Dermis microvascular lymphatic vessel endothelial cell (primary cell): ENCODE measurements at places on chromosomes 6 and 20. TPM values are rescaled to one million over a fixed set of nuclear protein-coding genes. Genes with fewer than 3 reads are reported as not detected.
A peak's percentile ranks its signal among the peaks of the same experiment; 100 is the strongest.

- no peak for DNase-seq
These were observed 12.8 kb downstream of the RBCK1 start for GRCh38 chr20:420721-421574.

The CYP24A1 gene
- total RNA-seq = not detected in 2 replicates

- no peak for DNase-seq
These were observed 215.6 kb upstream of the HEY2 start for GRCh38 chr6:125533710-125534397.

DNA sequence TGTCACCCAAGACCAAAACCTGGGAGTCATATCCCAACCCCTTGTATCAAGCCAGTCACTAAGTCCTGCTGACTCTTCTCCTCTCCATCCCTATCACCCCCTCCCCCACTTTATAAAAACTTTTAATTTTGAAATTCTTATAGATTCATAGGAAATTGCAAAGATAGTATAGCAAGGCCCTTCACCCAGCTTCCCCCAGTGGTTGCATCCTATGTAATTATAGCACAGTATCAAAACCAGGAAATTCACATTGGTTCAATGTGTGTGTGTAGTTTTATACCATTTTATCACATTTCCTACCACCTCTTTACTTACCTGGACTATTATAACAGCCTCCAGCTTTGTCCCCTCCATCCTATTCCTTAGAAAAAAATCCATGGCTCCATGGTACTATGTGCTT is 4.1 kb downstream of the PPT2 start:
- DNase-seq = no peak

DNA sequence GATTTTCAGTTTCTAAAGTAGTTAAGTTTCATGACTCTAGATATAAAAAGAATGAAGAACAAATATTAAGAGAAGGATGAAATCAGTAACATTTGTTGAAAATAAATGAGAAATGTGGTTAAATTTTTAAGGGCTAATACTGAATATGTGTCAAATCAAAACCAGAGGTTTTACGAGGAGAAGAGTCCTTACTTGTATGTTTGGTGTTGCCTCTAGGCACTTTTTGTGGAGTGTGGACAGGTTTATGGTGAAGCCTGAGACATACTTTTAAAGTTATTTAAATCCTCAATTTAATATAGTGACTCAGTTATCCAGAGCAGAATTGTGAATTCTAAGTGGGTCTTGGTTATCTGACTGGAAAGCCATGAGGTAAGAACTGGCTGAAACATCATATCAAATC is 68.7 kb downstream of the COL19A1 start:
- DNase-seq = no peak

- no peak for DNase-seq
These were observed 45.3 kb upstream of the DACT2 start for GRCh38 chr6:168364793-168365421.

DNA sequence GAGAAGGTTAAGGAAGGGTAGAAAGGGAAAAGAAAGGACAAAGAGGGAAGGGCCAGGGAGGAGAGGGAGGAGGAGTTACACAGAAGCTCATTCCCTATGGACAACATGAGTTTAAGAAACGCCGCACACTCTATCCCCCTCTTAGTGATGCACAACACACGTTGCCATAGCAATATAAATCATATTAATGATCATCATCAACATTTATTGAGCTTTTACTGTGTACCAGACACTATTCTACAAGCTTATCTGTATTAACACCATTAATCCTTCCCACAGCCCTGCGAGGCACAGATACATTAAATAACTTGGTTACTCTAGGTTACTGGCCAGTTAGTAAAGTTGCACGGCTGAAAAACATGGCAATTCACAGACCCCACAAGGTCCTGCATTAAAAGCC is 234.8 kb downstream of the PTPRT start:
- DNase-seq = no peak

The FAM162B gene
- total RNA-seq = 6.2 and 11.1 TPM in 2 replicates

The CCDC170 gene
- under 0.01 TPM in 2 replicates for total RNA-seq

- no peak for DNase-seq
These were observed 107.0 kb downstream of the OLIG3 start for GRCh38 chr6:137387096-137387764.

The RFX6 gene
- not detected in 2 replicates for total RNA-seq

GRCh38 chr20:17358854-17359253 is 132.0 kb downstream of the PCSK2 start:
- no peak for DNase-seq

- no peak for DNase-seq
These were observed 12.5 kb downstream of the GNL1 start for GRCh38 chr6:30543821-30544220.

DNA sequence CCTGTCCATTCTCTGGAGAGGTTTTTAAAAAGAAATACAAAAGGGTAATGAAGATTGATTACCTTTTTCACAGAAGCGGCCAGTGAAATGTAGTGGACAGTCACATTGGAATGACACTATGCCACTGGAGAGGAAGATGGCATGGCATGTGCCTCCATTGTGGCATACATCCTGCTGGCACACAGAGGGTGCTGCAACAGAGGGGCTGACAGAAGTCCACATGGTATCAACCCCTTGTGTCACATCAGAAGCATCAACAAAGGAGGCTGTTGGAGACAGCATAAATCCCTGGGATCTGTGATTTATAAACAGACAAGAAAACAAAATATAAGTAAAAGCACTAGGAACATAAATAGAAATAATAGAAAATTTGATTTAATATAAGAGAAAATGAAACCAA is 594.9 kb downstream of the PHF3 start:
- no peak for DNase-seq

- no peak for DNase-seq
These were observed 621.5 kb upstream of the CDH4 start for GRCh38 chr20:60630609-60631008.

DNA sequence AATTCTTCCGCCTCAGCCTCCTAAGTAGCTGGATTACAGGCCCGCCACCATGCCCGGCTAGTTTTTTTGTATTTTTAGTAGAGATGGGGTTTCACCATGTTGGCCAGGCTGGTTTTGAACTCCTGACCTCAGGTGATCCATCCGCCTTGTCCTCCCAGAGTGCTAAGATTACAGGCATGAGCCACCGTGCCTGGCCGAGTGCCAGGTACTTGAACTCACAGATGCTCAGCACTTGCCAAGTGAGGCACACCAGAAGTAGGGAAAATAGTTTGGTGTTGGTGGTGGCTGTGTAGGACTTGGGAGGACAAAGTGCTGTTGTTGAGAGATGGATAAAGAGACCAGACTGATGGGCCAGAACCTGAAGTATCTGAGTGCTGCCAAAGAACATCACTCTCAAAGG is 40.0 kb upstream of the MBOAT1 start:
- DNase-seq = no peak

DNA sequence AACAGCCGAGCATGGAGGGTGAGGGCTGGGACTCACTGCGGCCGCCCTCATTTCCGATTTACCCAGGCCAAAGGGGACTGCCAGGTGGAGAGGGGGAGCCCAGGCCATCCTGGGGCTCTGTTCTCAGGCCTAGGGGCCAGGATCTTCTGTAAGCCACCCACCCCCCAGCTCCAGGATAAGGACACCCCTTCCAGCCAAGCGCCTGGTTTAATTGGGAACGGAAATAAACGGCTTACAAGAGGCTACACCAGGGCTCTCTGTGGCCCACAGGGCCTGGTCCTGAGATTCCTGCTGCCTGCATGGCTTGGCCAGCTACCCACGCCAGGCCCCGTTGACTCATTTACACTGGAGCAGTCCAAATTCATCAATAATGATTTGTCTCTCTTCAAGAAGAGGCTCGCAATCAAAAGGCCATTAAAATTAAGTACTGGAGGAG is 68.1 kb upstream of the TOP1 start:
- no peak for DNase-seq

DNA sequence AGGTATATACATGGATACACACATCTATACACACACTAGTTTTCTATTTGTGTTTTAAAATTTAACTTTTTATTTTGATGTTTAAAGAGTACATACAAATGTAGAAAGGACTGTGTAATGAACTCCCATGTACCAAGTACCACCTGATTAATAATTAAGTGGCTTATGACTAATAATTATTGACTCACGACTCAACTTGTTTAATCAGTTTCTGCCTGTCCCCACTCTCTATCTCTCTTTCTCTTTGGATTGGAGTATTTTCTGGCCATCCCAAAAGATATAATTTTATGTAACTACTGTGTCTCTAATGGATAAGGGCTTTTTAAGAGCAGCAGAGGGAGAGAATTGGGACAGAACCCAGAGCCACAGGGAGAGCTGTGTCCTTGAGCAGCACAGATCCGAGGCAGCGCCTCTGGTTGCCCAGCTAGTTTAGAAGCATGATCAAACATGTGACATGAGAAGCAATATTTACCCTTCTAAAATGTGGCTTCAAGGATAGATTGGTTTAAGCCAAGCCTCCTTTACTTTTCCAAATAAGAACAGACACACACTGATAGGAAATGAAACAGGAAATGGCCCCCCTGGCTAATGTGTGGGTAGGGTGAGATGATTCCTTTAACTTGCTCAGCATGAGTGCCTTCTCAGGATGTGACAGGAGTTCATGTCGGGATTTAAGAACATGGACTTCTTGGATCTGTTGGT is 81.0 kb downstream of the ERMARD start:
- DNase-seq = peak; percentile 29

- DNase-seq = no peak
These were observed 6.8 kb upstream of the EPB41L1 start for GRCh38 chr20:36147690-36148089.

DNA sequence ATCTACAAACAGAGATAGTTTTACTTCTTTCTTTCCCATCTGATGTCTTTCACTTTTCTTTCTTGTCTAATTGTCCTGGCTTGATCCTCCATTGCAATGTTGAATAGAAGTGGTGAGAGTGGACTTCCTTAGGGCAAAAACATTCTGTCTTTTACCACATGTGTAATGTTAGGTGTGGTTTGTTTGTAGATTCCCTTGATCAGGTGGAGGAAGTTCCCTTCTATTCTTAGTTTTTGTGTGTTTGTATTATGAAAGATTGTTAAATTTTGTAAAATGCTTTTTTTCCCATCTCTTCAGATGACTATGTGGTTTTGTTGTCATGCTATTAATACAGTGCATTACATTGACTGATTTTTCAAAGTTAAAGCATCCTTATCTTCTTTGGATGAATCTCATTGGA is 41.6 kb upstream of the DUSP22 start:
- DNase-seq = no peak

GRCh38 chr6:147434076-147434475 is 74.4 kb upstream of the SAMD5 start:
- no peak for DNase-seq

The FAM229B gene
- total RNA-seq = 6.4 and 7.0 TPM in 2 replicates

DNA sequence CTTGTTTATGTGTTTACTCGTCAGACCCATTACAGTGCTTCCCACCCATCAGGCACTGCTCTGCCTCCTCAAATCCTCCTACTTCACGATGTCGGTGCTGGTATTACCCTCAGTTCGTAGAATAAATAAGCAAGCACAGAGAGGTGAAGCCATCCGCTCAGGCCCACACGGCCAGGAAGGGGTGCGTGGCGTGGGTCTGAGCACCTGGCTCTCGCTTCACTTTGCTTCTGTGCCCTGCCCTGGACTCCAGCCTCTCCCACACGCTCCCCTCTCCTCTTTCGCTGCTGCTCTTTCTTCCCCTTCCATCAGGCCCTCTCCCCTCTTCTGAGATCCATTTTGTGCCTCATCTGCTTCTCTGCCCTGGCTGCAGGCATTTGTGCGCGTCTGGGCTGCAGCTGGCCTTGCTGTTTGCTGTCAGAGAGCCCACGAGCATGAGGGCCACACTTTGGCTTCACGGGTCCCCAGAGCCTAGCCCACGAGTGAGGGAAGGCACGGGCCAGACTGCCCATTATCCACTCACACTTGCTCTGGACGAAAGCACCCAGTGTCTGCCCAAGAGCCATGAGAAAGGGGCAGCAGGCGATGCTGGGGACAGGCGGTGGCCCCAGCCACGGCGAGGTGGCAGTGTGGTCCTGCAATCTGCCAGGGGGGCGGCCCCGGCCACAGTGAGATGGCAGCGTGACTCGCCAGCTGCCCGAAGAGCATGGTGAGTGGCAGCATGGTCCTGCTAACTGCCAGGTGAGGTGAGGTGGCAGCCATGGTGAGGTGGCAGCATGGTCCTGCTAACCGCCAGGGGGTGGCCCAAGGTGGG is 96.2 kb upstream of the MPC1 start:
- no peak for DNase-seq

GRCh38 chr6:166495487-166496314 is 90.8 kb downstream of the RAMACL start:
- no peak for DNase-seq

DNA sequence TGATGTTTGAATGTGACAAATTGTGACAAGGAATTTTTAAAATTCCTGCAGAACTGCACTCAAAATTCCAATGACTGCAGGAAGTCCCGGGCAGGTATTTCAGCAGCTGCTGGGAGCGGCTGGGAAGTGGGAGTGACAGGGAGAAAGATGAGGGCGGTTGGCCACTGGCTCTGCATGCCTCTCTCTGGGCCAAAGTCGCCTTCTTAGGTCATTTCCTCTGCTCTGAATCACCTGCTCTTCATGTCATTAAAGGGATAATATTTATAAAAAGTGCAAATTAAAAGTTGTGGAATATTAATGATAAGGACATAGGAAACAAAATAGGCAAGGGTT is 43.9 kb downstream of the RAMACL start:
- peak; percentile 87 for DNase-seq

DNA sequence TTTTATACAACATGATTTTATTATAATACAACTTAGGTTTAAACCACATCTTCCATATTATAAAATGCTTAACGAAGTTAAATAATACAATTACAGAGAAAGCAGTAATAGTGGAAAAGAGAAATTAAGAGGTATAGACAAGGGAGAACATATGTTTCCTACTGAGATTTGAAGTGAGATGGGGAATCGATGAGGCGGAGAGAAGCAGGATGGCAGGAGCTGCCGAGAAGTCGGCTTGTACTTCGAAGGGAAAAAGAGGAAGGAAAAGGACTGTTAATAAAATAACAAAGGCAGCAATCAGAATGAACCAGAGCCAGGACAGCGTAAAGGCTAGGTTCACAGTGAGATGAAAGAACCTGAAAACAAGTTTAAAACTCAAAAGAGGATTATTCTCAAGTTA is 15.4 kb downstream of the FBXL4 start:
- peak; percentile 34 for DNase-seq

DNA sequence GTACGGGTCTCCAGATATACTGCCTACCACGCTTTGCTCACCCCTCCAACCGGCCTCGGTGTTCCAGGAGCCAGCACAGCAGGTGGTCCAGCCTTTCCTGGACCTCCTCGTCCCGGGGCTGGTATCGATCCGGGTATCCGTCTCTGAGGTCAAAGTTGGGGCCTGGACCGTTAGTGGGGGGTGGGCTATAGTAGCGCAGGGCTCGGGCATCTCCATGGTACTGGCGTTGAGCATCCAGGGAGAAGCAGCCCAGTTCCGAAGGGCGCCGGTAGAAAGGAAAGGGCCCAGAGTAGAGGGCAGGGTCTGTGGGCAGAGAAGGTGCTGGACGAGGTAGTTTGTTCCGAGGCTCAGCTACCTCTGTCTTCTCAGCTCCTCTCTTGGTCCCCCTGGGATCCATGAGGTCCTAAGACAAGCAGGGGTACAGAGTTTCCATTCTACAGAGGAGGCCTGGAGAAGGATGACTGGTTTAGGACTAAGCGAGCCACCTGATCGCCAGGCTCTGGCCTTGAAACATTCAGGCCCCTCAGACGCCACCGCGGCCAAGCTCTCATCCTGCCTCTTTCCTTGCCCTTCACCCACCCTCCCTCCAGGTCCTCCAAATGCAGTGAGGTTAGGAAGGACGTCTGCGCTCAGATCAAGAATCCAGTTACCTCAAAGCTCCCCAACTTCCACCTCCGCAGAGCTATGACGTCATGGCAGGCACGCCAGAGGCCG is 502 bp downstream of the DXO start:
- DNase-seq = no peak

The IL20RA gene
- 0.26 and 1.1 TPM in 2 replicates for total RNA-seq

The METTL24 gene
- not detected in 2 replicates for total RNA-seq
